ENCODE measurements at places on chromosomes 11 and 22.
A peak's percentile ranks its signal among the peaks of the same experiment; 100 is the strongest.

DNA sequence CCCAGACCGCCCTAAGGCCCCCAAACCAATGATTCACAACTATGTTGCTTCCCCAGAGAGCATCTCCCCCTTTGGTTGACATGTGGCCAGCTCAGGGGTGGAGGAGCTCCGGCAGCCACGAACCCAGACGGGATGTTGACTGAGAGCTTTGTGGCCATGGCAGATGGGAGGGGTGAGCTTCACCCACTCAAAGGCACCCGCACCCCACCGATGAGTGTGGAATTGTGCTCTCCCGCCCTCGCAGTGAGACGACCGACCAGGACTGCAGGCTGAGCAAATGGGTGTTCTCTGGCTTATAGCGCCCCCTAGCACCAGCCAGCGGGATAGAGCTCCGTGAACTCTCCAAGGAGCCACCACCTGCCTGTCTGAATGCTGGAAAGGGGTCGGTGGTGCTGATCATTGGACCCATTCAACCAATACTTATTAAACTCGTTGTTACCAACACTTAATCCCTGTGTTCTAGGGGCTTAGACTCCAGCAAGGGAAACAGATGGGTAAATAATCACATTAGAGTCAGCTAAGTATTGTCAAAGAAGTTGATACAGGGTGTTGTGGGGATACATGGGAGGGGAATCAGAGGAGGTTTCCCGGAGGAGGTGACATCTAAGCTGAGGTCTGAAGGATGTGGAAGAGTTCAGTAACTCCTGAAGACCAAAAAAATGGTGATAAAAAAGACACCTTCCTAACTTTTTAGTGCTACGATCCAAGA lies 4.5 kb upstream of the TIMP3 start:
- DNase-seq, result peak; percentile 29

GRCh38 chr11:130727157-130728119 lies 188.8 kb downstream of the SNX19 start:
- DNase-seq, result no peak

DNA sequence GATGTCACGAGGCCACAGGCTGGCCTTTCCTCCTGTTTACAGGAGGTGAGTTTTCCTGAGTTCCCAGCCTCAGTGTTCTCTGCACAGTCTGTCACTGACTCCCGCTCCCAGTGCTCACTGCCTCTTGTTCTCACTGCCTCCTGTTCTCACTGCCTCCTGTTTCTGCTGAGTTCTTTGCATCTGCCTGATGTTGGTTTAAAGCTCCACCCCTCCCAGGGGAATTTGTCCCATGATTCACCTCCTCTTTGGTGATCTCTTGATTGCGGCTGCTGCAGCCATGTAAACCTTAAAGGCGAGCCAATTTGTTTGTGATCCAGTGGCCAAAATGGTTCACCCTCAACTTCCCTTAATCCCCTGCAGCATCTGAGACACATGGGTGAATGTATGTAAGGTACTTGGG lies 6.0 kb upstream of the TUBA8 start:
- no peak for DNase-seq

GRCh38 chr11:108618529-108618928 lies 25.0 kb upstream of the EXPH5 start:
- no peak for DNase-seq

DNA sequence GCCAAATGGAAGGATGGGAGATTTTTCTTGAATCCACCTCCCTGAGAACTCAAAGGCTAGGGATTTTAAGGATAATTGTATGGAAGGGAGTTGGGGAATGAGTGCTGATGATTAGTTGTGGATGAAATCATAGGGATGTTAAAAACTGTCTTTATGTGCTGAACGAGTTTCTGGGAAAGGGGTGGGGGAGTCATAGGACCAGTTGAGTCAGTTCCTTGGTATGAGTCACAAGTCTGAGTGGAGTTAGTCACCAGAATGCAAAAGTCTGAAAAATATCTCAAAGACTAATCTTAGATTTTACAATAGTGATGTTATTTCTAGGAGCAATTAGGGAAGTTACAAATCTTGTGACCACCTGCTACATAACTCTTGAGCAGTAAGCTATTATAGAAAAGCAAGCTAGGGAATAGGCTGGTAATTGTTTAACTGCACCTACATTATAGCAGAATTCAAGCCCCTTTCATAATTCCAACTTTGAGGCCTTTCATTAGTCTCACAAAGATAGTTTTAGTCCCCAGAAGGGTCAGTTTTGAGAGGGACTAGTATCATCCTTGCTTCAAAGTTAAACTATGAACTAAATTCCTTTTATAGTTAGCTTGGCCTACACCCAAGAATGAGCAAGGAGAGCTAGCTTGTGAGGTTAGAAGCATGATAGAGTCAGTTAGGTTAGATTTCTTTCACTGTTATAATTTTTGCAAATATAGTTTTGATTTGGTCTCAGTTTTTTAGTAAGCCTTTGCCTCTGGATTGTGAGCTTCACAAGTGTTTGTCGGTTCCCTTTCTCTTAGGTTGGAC lies 668.0 kb downstream of the ETS1 start:
- DNase-seq, result no peak

GRCh38 chr11:15278128-15278527 lies 163.4 kb downstream of the INSC start:
- no peak for DNase-seq

DNA sequence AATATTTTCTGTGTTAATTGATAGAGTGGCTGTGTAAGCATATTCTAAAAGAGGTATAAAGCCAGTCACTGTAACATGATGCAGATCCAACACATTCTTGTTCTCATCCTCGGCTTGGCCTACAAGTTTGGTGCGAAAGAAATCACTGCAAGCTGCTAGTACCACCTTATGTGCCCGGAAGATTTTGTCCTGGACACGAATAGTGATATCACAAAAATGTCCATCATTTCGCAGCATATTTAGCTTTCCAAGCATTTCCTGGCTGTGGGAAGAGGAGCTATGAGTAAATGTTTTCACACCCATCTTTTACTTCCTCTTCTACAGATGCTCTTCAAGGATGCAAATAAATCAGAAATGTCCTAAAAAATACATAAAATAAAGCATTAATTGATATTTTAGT lies 53.1 kb downstream of the ZBTB44 start:
- no peak for DNase-seq

- no peak for DNase-seq
Observed at GRCh38 chr22:27089264-27089663, 431.9 kb downstream of the MIAT start.

DNA sequence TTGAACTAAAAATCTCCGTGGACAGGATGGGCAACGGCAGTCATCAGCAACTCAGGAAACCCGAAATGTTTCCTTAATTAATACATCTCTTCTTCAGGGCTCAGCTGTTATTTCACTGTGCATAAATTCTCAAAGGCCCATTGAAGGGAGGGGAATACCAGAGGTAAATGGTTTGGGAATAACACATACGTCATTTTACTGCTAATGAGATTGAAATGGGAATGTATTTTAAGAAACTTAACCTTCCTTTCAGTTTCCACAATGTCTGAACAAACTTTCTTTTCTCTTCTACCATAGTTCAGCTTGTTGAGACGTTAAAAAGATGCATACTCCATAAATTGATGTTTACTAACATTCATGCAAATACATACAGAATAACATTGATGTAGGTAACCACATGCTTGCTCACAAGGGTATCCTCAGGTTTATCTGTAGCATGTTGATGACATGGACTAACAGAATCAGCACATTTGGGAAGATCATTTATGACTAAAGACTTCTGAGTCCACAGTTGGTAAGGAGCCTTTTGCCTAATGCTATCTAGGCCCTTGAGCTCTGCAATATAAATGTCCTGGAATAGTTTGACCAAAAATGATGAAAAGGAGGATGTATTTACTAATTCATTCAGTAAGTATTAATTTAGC lies 7.7 kb upstream of the PRRG4 start:
- no peak for DNase-seq

- no peak for DNase-seq
Observed at GRCh38 chr22:39498802-39499201, 3.3 kb upstream of the MIEF1 start.

GRCh38 chr11:119828006-119828405 lies 99.0 kb upstream of the NECTIN1 start:
- DNase-seq, result no peak

DNA sequence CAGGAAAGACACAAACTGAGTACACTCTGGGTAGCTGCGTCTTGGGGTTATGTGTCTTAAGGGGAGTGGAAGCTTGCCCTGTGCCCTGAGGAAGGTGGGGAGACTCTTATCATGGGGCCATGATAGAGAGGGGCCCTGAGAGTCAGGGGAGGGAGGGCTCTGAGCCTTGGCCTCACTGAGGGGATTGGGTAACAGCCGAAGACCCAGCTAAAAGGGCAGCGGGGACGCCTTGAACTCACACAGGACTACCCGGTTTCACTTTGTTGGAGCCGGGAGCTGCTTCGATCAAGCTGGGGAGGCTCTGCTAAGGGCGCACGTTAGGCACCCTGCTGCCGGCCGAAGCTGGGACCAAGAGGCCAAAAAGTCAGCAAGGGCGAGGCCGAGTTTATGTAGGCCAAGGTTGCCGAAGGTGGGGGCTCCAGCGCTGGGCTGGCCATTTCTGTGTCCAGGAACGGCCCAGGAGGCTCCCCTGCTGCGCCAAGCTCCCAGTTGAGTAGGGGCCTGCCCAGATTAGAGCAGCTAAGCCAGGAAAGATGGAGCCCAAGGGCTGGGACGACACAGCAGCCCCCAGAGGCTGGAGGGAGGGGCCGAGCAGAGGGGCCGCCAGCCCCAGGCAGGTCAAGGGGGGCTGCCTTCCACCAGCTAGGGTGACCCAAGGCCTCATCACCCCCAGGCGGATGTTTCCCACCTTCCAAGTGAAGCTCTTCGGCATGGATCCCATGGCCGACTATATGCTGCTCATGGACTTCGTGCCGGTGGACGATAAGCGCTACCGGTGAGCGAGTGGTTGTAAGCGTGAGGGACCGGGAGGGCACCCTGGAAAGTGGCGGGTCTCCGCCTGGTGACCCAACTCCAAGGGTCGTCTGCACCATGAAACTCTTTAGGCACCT lies 2.2 kb downstream of the TBX1 start:
- no peak for DNase-seq

DNA sequence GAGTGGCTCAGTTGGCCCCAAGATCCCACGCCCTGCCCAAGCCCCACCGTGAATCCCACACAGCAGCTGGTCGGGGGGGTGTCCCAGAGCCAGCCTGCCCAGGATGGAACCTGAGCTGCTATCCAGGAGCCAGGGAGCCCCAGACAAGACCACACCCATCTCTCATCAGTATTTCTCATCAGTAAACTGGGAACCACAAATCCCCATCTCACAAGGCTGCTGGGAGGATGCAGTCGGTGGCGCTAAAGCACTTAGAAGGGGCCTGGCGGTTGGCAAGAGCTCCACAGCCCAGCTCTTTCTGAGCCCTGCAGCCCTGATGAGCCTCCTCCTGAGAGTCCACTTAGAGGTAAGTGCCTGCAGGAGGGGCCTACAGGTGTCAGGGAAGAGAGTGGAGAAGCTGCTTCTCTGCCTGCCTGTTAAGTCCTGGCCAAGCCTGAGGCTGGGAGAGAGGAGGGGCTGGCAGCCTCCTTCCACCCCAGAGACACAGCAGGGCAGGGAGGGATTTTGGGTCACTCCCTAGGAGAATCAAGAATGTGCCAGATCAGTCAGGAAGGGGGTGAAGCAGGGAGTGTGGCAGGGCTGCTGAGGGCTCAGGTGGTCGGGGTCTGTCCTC lies 6.1 kb downstream of the FADS3 start:
- no peak for DNase-seq

DNA sequence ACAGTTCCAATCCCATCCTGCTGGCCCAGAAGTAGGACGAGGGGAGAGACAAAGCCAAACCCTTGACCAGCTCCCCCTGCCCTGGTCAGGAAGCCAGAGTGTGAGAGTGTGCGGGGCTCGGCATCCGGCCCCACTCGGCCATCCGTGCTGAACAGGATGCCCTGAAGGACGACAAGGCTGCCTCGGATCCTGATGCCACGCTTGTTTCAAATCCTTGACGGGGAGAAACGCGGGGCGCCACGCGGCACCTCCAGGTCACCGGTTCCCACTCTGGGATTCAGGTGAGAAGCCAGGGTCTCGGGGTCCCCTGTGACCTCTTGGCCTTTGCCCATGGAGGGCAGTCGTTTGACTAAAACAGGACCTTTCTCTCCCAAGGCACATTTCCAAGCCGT lies 167.8 kb downstream of the BRD1 start:
- DNase-seq, result no peak

GRCh38 chr11:67499808-67500483 lies 5.2 kb downstream of the PITPNM1 start:
- no peak for DNase-seq

DNA sequence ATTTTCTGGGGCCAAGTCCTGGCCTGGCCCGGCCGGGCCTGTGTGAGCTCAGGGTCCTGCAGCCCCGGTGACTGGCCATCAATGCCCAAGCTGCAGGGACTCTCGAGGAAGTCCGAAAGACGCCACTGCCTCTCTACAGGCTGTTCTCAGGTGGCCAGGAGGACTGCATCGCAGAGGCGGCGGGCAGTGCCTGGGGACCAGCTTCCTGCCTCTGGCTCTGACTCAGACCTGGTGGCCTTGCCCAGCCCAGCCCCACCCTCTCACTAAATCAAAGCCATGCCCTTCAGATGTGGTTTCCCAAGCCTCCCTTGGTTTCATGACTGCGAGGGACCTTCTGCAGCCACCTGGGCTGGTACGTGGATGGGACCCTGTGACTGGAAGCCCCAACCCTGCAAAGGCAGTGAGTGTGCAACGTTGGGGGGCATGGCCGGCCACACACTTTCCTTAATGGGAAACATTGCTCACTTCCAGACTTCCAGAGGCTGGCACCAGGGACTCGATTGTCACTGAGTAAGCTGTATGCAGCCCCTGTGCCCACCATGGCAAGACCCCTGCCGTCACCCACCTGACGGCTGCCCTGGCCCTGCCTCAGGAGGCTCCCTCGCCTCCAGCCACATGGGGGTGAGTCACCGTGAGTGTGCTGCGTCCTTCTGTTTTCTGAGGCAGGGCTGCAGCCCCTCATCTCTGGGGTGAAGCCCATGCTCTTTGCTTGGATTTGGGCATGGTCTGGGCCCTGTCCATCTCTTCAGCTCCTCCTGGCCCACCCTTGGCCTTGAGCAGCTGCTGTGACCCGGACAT lies 6.0 kb upstream of the FGF3 start:
- no peak for DNase-seq

DNA sequence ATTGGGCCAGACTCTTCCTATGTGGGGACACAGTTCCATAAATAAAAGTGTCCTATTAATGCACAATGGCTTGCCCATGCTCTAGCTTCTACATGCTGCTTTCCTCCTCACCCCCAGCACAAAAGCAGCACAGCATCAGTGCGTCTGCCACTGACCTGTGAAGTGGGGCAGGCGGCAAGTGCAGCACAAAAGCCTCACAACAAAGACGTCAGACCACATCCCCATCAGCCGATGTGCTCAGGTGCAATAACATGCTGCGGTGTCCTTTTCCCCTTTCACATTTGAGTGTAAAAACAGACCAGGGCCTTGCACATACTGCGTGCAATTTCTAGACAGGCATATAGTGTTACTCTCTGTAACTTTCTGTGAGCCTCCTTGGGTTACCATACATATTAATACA lies 12.8 kb downstream of the DKK3 start:
- no peak for DNase-seq

DNA sequence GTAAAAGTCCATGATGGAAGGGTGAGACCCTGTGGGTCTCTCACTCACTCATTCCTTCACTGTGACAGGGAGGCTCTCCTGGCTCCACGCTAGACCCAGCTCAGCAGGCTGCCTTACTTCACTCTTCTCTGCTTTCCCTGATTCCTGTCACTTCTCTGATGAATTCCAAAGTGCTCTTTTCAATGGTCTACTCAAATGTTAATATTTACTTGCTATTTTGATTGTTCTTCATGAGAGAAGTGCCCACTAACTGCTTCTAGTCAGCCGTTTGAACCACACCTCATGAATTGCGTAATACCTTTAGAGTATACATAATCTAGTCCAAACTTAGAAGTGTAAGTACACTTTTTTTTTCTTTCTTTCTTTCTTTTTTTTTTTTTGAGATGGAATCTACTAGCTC lies 1350.2 kb upstream of the RAG2 start:
- DNase-seq, result no peak

Measured in HL-60 (cell line).